Activated CD4-positive, alpha-beta memory T cell treated with anti-CD3 and anti-CD28 coated beads for 36 hours (primary cell): ENCODE measurements at places on chromosomes 4 and X. TPM values are rescaled to one million over a fixed set of nuclear protein-coding genes. Genes with fewer than 3 reads are reported as not detected.

The SLC9B1 gene
- total RNA-seq, result 2.4 TPM

The PTTG2 gene
- total RNA-seq, result not detected

The GAGE1 gene
- not detected for total RNA-seq

The RBM47 gene
- total RNA-seq, result 2.6 TPM

The GPR119 gene
- total RNA-seq, result not detected

The GPR173 gene
- not detected for total RNA-seq

The TRMT2B gene
- total RNA-seq, result 21.2 TPM

The AKAP4 gene
- total RNA-seq, result not detected

The MAGEB1 gene
- total RNA-seq, result not detected

The AKAP14 gene
- total RNA-seq, result not detected

The HSFX3 gene
- total RNA-seq, result not detected

The TKTL2 gene
- not detected for total RNA-seq

The NXF2 gene
- total RNA-seq, result not detected

The ARX gene
- total RNA-seq, result not detected

The RAI2 gene
- total RNA-seq, result 0.39 TPM

The RTL3 gene
- total RNA-seq, result not detected

The NOX1 gene
- not detected for total RNA-seq

The EVC gene
- 3.1 TPM for total RNA-seq

- peak; percentile 4 for DNase-seq
These were observed 46.1 kb downstream of the HTRA3 start for GRCh38 chr4:8315435-8316250.

- DNase-seq, result no peak
These were observed 156.6 kb downstream of the GRIA3 start for GRCh38 chrX:123340696-123341095.

- DNase-seq, result no peak
These were observed 111.3 kb downstream of the KLHL8 start for GRCh38 chr4:87109121-87109520.

DNA sequence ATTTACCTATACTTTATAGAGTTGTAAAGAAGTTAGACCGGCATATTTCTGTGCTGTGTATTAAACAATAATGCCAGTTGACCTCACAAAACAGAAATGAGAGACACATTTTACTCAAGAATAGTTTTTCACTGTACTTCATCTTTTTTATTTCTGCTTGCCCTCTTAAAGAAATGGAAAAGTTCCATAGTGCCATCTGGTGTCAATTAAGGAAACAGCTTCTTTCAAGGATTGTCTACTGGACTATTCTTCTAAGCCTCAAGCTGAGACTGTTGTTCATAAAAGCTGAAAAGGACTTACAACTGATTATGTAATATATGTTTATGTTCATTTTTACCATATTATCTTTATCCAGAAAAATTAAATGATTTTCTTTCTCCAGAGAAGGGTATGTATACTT lies 1523.7 kb downstream of the ARAP2 start:
- DNase-seq, result no peak

- DNase-seq, result peak; percentile 56
These were observed 137.6 kb downstream of the EGF start for GRCh38 chr4:110049951-110050925.

DNA sequence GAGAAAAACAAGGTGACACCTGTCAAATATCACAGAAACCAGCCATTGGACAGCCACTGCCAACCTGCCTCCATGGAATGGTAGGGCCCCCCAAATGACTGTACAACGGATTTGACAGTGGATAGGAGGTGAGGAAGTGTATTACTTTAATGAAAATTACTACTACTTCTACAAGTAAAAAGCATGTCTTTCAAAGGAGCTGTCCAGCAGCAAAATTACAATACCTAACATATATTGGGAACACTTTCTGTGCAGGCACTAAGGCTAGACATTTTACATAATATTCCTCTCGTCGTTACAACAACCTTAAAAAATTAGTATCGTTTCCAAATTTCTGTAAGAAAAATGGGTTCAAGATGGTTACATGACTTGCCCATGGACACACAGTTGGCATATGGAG lies 14.9 kb downstream of the PPP3CA start:
- no peak for DNase-seq

DNA sequence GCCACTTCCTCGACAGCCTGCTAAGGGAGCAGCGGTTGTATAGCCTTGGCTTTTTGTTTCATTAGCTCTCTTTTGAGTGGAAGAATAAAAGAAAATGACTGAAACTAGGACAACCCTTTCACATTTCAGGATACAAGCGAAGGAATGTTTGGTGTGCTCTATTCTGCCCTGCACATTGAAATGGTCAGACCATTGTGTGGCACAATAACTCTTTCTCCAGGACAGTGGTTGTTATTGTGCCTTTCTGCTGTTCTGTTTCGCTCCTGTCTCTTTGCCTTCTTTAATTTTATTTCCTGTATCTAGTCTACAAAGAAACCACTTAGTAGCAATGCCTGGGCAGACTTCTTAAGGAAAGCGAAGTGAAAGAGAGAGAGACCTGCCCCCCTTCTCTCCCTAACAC lies 473.7 kb downstream of the GBA3 start:
- no peak for DNase-seq

DNA sequence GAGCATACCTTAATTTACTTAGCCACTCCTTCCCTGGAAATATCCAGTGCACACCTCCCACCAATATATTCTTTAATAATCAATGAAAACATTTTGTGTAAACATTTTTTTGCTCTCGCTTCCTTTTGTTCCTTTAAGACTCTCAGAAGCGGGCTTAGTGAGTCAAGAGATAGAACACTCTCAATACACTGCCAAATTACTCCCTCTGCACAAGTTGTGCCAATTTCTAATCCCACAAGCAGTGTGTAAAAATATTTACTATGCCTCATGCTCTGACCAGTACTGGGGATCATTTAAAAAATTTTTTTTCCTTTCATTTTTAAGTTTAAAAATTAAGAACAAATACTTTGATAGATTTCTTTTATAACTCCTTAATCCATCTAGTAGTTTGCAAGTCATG lies 5.1 kb downstream of the MORF4L2 start:
- no peak for DNase-seq

DNA sequence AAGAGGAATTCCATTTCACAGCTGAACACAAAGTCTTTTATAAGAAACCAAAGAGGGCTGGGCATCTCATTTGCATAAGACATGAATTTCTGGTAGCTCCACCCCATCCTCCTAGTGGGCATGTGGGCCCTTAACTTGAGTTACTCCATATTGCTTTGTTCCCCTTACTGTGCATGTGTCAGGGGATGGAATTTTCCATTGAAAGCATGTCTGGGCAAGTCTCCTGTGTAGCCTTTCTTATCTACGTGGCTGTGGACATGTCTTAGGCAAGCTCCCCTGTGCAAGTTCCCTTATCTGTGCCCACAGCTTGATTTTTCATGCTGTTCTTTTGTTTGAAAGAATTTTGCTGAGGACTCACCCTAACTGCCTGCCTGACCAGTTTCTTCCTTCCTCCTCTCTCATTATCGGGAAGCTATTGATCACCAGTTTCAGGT lies 123.5 kb upstream of the JADE1 start:
- DNase-seq, result no peak

- no peak for DNase-seq
These were observed 51.2 kb upstream of the KLF3 start for GRCh38 chr4:38612646-38613414.

DNA sequence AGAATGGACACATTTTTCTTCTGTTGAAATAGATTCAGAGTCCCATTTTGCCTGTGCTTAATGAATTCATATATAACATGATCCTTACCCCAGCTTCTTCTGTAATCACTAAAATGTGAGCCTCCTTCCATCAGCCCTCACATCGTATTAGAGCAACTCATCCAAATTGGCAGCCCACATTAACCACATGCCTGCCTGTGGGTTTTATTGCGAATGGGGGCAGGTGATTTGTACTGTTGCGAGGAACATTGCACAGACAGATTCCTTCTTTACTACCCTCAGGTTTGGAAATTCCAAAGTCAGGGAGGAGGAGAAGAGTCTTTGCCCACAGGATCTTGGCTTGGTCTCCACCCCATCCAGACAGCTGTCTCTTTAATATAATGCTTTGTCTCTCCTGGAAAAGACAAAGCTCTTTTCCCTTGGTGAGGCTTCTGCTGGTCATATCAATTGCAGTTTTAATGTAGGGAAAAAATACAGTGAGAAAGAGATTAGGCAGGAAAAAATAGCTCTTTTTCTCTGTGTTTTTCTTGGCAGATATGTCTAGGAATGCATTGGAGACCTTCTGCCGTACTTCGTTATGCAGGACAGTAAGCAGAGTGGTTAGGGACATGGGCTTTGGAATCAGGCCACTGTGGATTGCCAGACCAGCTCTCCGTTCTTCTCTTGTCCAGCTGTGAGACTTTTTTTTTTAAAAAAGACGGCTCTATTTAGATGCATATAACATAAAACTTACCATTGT lies 371.2 kb downstream of the AFF2 start:
- no peak for DNase-seq

DNA sequence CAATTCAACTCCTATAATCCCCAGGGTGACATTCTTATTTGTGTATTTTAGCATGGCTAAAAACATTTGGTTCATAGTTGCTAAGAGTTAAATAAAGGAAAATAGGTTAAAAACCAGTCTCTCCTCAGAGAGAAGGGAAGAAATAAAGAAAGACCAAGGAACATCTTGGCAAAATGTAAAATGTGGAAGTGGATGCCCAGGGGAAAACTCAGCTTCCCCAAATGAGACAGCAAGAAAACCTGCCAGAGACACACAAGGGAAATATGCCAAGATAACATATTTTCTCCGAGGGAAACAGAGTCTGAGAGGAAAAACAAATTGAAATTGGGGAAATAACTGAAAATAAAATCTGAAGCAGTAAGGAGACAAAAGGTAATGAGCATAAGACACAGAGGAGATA lies 1569.3 kb downstream of the PCDH18 start:
- no peak for DNase-seq

- no peak for DNase-seq
These were observed 195.7 kb downstream of the GPAT3 start for GRCh38 chr4:83731609-83732008.

GRCh38 chrX:15882704-15883539 lies 28.3 kb upstream of the AP1S2 start:
- DNase-seq, result no peak

GRCh38 chr4:123304151-123304964 lies 92.2 kb upstream of the SPRY1 start:
- DNase-seq, result no peak

- no peak for DNase-seq
These were observed 28.6 kb downstream of the MAGEB1 start for GRCh38 chrX:30275498-30275897.

GRCh38 chr4:148431401-148431800 lies 10.8 kb downstream of the NR3C2 start:
- no peak for DNase-seq

- no peak for DNase-seq
These were observed 403.6 kb upstream of the ANXA10 start for GRCh38 chr4:167688660-167689142.

GRCh38 chr4:105963461-105964400 lies 68.5 kb downstream of the NPNT start:
- no peak for DNase-seq

GRCh38 chr4:2961421-2961810 lies 1.8 kb downstream of the NOP14 start:
- DNase-seq, result peak; percentile 56

- no peak for DNase-seq
These were observed 57.0 kb upstream of the PGM2 start for GRCh38 chr4:37769391-37769989.

DNA sequence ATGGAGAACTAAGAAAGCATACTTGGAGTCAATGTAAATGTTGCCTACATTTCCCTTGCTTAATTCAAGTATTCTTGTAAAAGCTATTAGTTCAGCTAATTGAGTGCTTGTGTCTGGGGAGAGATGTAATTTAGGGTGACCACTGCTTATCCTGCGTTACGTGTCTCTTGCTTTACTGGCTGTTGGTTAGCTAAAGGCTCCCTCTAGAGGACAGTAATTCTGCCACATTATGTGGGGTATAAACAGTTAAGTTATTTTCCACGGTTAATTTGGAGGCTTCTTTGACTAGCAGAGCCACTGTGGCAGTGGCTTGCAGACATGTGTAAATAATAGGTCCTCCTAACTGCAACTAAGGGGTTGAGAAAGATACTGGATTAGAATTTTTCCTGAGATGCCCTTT lies 25.3 kb upstream of the NAF1 start:
- DNase-seq, result no peak

DNA sequence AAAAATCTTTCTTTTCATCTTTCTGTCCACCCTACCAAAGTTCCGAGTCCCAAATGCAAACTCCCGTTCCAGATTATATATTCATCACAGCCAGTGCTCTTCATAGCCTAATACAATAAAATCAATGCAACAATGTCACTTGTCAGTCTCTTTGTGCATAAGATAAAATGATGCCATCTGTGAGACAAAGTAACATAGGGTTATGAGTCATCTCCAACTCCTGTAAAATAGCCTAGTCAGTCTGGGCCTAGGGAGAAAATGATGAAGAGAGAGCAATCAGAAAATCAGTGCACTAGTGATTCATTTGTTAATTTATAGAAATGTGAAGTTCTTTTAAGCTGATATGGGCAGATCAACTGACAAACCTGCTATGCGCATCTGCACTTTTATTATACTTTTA lies 689.1 kb upstream of the DIAPH2 start:
- DNase-seq, result no peak

GRCh38 chrX:47613082-47613481 lies 6.6 kb downstream of the SYN1 start:
- DNase-seq, result no peak

DNA sequence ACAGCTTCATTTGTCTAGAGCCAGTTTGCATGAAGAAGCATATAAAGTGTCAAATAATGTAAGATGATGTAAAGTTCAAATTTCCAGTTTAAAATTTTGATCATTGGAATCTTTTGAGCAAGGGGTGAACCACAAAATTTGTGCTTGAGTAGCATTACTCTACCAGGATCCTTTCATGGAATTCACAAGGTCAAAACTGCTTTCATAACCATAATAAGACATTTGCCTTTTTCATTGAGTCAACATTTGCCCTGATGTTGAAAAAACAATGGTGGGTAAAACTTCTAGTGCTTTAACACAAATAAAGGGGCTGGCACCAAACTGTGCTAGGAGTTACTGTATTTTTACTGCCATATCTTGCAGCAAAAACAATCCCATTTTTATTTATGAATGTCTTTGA lies 142.2 kb downstream of the GLRA3 start:
- DNase-seq, result no peak

DNA sequence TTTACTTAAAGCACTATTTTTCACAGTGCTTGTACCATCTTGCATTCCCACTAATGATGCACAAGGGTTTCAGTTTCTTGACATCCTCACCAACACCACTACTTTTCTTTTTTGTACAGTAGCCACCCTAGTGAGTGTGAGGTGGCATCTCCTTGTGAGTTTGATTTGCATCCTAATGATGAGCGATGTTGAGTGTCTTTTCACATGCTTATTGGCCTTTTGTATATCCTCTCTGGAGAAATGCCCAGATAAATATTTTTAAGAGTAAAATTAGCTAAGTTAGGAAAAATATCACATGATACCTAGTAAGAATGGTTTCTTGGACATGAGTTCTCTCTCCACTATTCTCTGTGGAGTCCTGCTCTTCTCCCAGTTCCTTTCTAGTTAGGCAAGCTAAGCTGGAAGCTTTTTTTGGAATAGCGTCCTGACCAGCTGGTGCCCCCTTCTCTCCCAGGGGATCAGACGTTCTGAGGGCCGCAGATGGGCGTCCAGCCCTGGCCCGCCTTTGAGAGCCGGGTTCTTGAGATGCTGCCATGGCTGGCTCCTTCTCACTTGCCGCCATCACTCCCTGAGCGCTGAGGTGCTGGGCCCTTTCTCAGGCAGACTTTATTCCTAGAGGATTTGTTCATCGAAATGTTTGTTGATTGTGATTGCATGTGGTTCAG lies 132.1 kb downstream of the ARHGAP10 start:
- DNase-seq, result no peak
